Cardiac atrium fibroblast (primary cell): ENCODE measurements at places on chromosomes 1 and 21. TPM values are rescaled to one million over a fixed set of nuclear protein-coding genes. Genes with fewer than 3 reads are reported as not detected.

BARHL2 gene
- total RNA-seq = not detected in 2 replicates

CTNNBIP1 gene
- 20.6 and 26.9 TPM in 2 replicates for total RNA-seq

NOS1AP gene
- not detected in 2 replicates for total RNA-seq

SELL gene
- under 0.01 and 0.81 TPM in 2 replicates for total RNA-seq

AADACL4 gene
- total RNA-seq = not detected in 2 replicates

OR6N1 gene
- total RNA-seq = not detected in 2 replicates
